ENCODE measurements at places on chromosomes 16 and 17.

DNA sequence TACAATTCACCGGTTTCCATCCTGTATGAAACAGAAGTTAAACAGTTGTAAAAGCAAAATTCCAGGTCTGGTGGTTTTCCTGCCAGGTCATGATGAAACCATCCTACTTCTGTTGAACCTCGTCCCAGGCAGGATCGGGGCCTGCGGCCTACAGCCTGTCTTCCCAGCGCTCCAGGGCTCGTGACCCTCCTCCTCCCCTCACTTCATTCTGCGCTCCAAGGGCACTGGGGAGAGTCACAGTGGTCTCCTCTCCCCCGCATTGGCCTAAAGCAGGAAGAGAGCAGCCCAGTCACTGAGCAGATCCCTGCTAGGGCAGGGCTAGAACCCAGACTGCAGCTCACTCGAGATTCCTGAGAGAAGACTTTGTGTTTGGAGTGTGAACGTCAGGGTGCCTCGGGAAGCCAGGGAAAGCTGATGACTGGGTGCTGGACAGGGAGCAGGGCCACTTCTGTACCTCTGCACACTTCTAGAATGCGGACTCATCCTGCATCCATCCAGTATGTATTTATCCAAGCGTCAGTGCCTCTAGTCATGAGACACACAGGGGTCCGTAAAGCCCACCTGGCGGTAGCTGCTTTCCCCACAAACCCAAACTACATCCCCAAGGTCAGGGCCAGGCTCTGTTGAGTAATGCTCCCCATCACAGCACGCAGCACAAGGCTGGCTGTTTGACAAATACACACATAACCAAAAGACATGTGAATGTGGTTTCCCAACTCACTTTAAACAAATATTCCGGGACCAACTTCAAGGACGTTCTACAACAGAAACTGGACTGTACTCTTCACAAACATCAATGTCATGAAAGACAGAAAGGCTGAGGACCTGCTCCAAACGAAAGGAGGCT, 1.7 kb upstream of the ITGAE start:
- no peak for DNase-seq

GRCh38 chr17:13067629-13068303, 49.9 kb upstream of the ELAC2 start:
- DNase-seq, result no peak

- DNase-seq, result no peak
Measured at GRCh38 chr16:14527411-14528044, 102.5 kb downstream of the PARN start.

GRCh38 chr17:36092230-36092629, 2.3 kb upstream of the CCL3 start:
- no peak for DNase-seq

- DNase-seq, result no peak
Measured at GRCh38 chr16:72805486-72805885, 242.4 kb downstream of the ZFHX3 start.

Data from activated CD4-positive, alpha-beta T cell treated with anti-CD3 and anti-CD28 coated beads for 1 hour (primary cell).